ENCODE measurements at places on chromosomes 1 and 21.

DNA sequence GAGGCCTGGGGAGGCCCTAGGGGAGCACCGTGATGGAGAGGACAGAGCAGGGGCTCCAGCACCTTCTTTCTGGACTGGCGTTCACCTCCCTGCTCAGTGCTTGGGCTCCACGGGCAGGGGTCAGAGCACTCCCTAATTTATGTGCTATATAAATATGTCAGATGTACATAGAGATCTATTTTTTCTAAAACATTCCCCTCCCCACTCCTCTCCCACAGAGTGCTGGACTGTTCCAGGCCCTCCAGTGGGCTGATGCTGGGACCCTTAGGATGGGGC is 5.2 kb downstream of the ELF3 start:
- no peak for DNase-seq

DNA sequence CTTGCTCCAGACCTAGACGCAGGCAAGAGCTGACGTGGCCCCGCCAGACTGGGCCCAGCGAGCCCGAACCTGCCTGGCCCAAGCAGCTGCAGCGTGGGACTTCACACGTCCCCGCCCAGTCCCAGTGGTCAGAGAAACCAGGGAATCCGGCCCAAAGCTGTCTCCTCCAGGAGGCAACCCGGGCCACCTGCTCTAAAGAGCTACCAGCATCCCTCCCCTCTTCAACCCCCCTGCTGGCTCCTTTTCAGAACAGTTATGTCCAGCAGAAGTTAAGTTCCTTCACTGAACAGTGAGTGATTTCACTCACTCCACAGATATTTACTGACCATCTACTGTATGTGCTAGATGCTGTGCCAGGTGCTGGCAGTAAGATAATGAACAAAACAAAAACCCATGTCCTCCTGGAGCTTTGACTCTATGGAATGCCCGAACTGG is 2.1 kb upstream of the EFNA1 start:
- no peak for DNase-seq

DNA sequence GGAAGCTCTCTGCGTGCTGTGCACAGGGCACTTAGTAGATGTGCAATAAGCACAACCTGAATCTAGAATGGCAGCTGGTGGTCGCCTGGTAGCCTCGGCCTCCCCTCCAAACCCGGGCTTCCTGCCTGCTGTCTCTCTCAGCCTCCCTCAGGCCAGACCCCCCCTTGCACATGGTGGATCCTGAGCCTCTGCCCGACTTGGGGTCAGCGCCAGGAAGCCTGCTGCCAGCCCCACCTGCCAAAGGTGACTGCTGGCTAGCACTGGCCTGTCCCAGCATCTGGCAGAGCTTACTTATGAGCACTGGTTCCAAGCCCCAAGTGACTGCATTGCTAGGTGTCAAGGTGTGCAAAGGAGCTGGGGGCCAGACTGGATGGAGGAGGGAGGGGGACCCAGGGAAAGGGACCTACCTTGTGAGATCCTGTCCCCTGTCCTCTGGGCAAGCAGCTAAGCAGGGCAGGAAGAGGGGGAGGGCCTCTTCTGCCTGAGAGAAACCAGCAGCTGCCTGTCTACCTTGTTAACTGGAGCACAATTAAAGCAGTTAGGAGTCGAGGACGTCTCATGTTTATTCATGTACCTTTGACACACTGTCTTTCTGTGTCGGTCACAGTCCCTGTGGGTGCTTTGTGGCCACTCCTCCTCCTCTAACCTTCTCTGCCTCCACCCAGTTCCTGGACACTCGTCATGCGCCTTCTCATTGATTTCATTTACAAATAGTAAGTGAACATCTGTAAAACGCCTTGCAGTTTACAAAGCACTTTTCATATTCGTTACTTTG is 100.9 kb downstream of the DDX20 start:
- DNase-seq, result no peak

DNA sequence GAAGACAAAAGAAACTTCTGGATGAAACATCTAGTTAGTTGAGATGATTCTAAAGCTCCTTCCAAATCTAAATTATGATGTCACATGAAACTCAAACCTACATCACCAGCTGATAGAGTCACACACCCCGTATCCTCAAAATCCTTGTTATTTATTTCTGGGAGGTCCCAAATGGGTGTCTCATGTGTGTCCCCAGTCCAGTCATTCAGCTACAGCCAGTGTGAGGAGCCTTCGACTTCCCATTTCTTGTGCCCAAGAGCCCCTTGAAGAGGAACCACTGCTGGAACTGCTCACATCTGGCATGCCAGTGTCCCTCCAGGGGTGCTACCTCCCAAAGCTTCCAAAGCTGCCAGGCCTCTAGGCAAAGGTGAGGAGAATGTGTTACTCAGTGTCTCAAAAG is 32.5 kb upstream of the KCNA3 start:
- DNase-seq, result no peak

GRCh38 chr21:37619464-37619974 is 252.9 kb downstream of the DYRK1A start:
- no peak for DNase-seq

- DNase-seq, result no peak
Measured at GRCh38 chr1:32736812-32737791, 34.5 kb upstream of the SYNC start.

GRCh38 chr1:83086346-83086745 is 912.6 kb downstream of the TTLL7 start:
- DNase-seq, result no peak

DNA sequence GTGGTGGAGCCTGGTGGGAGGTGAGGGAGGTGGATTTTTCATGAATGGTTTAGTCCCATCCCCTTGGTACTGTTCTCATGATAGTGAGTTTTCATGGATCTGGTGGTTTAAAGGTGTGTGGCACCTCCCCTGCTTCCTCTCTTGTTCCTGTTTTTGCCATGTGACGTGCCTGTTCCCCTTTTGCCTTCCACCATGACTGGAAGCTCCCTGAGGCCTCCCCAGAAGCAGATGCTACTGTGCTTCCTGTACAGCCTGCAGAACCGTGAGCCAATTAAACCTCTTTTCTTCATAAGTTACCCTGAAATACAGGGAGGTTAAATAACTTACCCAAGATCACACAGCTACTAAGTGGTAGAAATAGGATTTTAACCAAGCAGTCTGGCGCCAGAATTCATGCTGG is 4.3 kb upstream of the HEYL start:
- no peak for DNase-seq

DNA sequence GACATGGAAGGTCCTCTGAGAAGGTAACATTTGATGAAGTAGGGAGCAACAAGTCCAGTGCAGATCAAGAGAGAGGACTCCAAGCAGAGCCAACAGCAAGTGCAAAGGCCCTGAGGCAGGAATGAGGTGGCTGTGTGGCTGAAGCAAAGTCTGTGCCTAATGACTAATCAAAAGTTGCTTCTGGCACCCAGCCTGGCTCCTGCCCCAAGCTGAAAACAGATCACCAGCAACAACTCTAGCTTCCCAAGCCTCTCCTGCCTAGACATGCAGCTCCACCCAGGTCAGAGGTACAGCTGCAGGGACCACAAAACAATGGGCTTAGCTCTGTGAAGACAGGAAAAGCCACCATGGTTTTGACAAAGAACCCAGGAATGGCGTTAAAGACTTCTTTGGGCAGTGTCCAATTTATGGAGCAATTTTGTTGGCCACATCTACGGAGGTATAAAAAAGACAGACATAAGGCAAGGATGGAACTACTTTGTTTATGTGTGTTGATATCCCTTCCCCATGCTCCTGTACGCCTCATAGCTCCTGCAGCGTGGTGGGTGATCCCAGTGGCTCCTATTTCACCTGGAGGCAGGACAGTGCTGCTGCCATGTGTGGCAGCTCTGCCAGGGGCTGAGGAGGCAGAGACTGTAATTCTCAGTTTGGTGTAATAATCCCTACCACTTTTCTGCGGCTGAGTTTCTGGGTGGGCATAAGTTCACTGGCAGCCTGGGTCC is 26.4 kb upstream of the IGSF3 start:
- no peak for DNase-seq

- no peak for DNase-seq
Measured at GRCh38 chr1:45009956-45010854, 919 bp downstream of the HECTD3 start.

DNA sequence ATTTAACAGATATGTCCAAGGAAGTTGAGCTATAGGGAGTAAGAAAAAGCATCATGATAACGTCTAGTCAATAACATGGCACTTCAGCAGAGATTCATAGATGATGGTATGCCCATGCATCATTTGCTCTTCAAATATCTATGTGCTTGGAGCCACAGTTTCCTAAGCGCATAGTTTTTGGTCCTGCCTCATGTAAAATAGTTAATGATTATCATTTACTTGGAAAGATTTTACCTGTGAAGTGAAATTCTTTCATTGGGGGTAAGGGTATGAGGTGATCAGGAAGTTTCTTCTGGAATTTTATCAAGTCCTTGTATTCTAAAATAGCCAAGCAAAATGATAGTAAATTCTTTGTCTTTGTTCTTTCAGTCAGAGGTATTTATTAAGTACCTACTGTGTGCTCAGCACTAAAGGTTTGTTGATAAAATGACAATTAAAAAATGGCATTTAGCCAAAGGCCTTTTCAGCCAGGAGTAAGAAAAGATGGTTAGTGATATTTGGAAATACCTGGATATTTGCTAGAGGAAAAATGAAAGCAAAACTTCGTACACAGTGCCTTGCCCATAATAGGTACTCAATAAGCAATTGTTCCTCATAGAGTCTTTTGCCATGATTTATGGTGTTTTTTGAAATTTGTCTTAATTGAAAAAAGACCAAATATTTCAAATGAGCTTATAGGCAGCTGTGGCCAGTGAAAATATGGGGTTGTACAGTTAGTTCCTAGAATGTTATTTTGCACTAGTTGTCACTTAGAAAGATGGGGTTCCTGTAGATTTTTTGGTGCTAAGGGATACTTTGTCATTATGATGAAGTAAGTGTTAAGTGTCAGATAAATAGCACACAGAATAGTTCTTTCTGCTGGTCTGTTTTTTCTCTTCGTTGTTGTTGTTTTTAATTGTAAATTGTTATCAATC is 13.1 kb downstream of the PDIK1L start:
- DNase-seq, result no peak

DNA sequence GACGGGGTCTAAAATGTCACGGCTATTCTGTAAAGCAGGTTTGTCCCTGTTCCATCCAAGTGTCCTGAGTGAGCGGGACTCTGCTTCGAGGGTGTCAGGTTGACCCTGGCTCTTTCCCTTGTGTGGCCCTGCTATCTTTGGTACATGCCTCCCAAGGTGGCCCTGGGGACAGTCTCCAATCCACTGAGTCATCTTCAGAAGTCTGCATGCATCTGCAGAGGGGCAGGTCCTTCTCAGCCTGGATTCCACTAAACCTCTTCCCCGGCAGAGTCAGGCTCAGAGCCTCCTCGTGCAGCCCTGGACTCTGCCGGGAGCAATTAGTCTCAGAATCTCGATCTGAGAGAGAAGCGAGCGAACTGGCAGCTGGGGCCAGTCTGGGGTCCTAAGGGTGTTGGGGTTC is 50.1 kb upstream of the KCNJ15 start:
- no peak for DNase-seq

DNA sequence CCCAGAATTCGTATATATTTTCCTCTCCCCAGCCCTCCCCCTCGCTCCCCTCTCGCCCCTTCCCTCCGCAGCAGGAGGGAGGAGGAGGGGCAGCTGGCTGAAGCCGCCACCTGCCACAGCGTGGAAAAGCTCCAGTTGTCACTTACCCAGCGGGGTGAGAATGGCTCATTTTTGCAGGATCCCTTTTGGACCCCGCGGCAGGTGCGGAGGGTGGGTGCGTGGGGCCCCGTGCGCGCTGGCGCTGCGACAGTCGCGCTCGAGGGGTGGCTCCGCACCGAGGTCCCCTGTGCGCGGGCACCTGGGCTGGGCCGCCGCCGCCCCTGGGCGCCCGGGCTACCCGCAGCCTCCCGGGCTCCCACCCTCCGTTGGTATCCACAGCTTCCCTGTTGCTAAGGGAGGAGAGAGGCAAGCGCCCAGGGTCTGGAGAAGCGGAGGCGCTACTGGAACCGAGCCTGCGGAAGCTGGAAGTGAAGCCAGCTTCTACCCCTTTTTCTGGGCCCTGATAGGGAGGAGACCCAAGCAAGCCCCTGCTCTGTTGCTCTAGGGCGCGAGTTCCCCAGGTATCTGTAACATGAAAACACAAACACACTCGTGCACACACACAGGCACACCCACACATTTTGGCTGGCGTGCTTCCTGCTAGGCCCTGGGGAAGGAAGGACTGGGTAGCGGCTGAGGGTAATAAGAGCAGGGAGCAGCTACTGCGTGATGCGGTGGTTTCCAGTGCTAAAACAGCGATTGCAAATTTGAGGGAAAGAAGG is at the start of gene ERICH3:
Gene ERICH3 (minus strand): TSS at position 442 of the 761 bp plus-strand sequence. CDS start 273 bp downstream, at position 169.
- DNase-seq, result no peak

GRCh38 chr1:223724376-223724775 is 12.0 kb downstream of the CAPN2 start:
- DNase-seq, result no peak

DNA sequence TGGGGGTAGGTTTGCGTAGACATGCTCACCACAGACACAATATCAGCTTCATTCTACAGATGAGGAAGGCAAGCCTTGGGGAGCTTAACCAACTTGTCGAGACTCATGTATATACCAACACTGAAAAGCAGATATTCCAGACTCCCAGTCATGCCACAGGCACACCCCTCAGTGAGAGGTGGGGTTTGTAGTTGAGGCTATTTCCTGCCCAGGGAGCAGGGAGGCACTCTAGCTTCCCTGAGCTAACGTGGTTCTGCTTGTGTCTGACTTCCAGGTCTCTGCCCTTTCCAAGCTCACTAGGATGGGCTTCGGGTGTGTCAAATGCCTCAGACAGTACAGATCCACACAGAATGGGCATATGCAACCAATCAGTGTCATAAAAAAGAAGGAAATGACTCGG is 122.3 kb upstream of the RUNX1 start:
- no peak for DNase-seq

DNA sequence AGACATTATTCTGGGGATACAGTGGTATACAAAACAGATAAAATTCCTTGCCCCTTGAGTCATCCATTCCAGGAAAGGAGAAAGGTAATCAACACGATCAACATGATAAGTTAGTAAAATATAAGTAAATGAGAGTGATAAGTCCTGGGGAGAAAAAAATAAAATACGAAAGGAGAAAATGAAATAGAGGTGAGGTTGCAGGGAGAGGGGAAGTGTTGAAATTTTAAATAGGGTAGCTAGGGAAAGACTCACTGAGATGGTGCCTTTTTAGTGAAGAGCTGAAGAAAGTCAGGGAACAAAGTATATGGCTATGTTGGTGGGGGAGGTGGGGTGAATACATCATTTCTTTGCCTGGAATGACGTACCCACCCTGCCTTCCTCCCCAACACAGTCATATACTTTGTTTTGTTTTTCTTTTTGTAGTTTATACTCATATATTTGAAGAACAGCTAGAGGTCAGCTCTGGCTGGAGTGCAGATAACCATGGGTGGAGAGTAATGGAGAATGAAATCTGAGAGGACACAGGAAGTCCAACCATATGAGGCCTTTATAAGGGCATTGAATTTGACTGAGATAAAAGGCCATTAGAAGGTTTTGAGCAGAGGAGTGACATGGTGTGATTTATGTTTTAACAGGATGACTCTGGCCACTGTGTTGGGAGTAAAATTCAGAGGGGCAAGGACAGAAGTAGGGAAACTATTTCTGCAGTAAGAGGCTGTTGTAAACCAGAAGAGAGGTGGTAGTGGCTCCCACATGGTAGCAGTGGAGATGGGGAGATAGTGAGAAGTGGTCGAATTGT is 54.8 kb downstream of the OSBPL9 start:
- DNase-seq, result no peak
